ENCODE measurements at places on chromosomes 4 and X.

- no peak for DNase-seq
Measured at GRCh38 chr4:76003035-76003434, 4.3 kb downstream of the CXCL9 start.

GRCh38 chr4:8730681-8731080, 138.1 kb downstream of the CPZ start:
- DNase-seq: no peak

DNA sequence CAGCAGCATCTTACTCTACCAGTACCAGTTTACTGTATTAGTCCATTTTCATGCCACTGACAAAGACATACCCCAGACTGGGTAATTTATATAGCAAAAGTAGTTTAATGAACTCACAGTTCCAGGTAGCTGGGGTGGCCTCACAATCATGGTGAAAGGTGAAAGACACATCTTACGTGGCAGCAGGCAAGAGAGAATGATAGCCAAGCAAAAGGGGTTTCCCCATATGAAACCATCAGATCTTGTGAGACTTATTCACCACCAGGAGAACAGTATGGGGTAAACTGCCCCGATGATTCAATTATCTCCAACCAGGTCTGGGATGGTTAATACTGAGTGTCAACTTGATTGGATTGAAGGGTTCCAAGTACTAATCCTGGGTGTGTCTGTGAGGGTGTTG, 69.3 kb downstream of the YIPF6 start:
- no peak for DNase-seq

DNA sequence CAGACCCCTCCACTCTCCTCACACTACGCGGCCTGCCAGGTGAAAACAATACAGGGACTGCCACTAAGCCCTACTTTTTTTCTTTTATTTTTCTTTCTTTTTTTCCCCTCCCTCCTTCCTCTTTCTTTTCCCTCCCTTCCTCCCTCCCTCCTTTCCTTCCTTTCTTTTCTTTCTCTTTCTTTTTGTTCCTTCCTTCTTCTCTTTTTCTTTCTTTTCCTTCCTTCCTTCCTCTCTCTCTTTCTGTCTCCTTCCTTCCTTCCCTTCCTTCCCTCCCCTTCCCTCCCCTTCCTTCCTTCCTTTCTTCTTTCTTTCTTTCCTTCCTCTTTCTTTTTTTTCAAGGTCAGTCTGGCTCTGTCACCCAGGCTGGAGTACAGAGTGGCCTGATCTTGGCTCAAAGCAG, 41.9 kb downstream of the RWDD4 start:
- DNase-seq: no peak

DNA sequence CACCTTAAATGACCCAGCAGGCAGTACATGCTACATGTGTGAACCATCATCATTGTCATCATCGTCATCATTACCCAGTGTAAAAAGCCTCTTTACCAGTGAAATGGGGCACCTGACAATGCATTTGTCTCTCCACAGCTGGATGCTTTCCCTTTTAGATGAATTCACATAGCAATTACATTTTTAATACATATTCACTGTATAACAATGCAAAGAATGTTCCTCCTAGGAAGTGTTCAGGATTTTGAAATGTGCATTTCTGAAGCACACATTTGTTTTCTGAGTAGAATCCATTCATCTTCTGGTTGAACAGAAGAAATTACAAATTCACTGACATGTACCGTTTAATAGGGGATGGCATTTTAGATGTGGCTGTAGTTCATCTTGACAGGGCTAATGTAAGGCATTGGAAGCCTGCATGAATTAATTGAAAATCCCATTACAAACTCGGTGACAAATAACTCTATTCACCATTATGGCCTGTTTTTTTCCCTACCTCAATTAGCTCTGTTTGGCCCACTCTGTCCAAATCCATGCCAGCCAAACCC, 111.1 kb downstream of the SH3RF1 start:
- no peak for DNase-seq

- DNase-seq: no peak
Measured at GRCh38 chr4:87056881-87057280, 122.1 kb downstream of the AFF1 start.
